Suprapubic skin (tissue), 4 donors: ENCODE measurements at places on chromosomes 16 and 17.

GRCh38 chr17:75386430-75386829 lies 19.0 kb downstream of the GRB2 start:
- DNase-seq = no peak

- no peak for DNase-seq
Observed at GRCh38 chr16:67068212-67068753, 39.3 kb downstream of the CBFB start.

GRCh38 chr17:81418710-81419318 lies 23.6 kb downstream of the BAHCC1 start:
- DNase-seq = no peak

DNA sequence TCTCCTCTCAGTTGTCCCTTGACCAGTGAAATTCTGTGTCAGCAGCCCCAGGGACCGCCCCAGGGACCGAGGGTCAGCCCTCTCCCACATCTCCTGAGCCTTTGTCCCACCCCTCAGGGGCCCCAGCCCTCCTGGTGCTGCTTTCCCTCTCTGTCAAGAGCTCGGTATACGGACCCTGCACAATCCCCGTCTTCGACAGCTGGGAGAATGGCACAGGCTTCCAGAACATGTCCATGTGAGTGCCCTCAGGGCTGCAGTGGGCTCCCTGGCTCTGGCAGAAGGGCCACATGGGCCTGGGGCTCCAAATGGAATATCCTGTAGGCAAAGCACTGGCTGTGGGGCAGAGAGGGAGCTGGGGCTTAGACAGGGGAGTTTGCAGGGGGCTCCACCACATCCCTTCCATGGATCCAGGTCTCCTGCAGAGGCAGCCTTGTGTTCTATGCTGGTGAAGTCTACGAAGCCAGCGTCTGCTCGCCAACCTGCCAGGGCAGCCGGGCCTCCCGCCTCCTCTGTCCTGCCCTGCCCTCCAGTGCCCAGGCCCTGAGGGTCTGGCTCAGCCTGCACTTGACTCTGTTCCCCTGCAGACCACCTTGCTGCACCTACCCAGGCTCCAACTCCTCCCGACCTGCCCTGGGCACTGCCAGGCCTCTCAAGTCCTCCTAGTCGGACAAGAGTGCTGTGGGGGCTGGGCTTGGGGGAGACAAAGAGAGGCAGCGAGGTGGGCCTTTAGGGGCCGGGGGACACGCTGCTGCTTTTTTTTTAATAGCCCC lies 28.0 kb downstream of the ADGRG5 start:
- no peak for DNase-seq

- DNase-seq = no peak
Observed at GRCh38 chr17:49968405-49969133, 421 bp upstream of the DLX4 start.

- DNase-seq = no peak
Observed at GRCh38 chr17:37740915-37741314, 3.9 kb downstream of the HNF1B start.

- DNase-seq = no peak
Observed at GRCh38 chr16:59121411-59122261, 387.5 kb upstream of the GOT2 start.

- no peak for DNase-seq
Observed at GRCh38 chr17:69567130-69567529, 152.6 kb downstream of the MAP2K6 start.

DNA sequence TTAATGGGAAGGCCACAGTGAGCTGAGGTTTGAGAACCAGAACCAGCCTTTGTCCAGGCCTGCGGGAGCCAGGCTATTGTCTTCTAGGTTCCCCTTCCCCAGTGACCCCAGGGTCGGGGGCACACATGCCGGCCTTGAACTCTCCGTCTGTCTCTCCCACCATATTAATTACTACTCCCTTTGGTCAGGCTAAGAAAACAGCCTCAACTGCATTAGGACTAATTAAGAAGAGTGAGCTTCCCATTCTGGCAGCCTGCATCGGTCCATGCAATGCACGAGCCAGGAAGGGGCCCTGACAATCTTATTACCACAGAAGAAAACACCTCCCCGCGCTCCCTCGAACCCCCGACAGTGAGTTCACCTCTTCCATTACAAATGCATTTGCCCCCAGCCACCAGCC lies 380.2 kb upstream of the ZFHX3 start:
- DNase-seq = no peak

DNA sequence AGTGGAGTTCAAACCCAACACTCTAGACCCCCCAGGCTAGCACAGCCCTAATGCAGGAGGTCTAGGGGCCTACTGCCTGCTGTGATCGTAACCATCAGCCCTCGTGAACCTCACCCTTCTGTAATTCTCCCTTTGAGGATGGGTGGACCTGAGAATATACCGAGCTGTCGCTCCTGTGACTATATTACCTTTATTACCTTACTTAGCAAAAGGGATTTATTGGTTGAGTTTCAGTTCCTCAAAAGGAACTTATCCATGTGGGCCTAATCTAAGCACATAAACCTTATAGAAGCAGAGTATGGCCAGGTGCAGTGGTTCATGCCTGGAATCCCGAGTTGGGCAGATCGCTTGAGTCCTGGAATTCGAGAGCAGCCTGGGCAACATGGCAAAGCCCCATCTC lies 19.2 kb upstream of the EMP2 start:
- DNase-seq = no peak

DNA sequence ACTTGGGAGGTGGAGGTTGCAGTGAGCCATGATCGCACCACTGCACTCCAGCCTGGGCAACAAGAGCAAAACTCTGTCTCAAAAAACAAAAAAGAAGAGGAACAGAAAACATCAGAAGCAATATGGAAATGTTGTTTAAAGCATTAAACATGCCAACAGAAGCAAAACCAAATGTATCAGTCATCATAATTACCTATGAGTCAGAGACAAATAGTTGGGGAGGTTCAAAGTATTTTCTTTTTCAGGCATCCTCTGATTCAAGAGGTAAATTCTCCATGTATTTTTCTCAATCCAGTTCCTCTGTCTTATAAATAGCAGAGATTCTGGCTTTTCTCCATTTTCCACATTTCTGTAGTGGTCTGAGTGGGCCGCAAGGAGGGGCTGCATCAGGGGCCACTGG lies 2.1 kb upstream of the TM4SF5 start:
- no peak for DNase-seq

DNA sequence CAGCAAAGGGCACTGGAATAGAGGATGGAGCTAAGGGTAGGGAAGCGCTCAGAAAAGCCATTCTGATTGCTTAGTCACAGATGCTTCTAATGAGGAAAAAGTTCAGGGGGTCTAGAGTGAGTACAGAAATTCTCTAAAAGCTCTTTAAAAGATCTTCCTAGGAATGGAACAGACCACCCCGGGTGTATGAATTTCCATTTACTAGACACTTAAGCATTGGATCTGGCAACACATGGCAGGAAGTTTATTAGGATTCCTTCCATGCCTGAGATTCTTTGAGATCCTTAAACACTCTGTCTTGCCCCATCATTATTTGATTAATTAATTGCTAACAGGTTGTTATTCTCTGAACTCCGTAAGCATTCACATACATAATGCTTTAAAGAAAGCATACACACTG lies 8.5 kb downstream of the KRTAP9-7 start:
- DNase-seq = no peak

DNA sequence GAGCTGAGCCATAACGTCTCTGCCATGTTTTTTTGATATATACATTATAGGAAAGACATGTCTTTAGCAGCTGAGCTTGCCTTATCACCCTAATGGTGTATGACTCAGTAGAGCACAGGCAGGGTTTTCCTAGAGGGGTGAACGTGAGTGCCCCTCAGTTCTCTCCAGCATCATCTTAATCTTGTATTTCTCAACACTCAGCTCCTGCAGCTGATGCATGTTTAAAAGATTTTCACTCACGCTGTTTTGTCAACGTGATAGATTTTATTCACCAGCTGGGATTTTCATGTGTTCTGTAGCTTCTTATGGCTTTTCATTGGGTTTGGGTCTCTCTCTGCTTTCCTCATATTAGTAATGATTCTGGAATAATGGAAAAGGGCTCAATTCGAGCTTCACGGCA lies 186.0 kb upstream of the PMFBP1 start:
- no peak for DNase-seq

- DNase-seq = no peak
Observed at GRCh38 chr17:20202141-20202621, 193.0 kb downstream of the SPECC1 start.

GRCh38 chr16:72455743-72456659 lies 284.0 kb upstream of the PMFBP1 start:
- DNase-seq = no peak

DNA sequence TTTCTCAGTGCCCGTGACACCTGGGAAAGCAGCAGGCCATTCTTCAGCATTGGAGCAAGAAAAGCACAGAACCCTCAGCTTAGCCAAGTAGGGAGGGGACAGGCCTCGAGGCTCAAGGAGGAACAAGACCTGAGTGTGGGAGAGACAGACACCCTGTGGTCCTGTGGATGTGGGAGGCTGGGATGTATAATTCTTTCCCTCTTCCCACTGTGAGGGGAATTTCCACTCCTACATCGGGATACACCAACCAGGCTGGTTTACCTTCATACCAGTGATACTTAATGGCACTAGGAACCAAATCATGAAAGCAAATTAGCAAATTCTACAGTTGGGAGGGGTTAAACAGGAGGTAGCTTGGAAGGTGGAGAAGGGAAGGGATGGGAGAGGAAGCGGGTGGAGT lies 41.7 kb downstream of the LYRM1 start:
- DNase-seq = no peak

- no peak for DNase-seq
Observed at GRCh38 chr17:68461122-68461539, 3.8 kb upstream of the WIPI1 start.

DNA sequence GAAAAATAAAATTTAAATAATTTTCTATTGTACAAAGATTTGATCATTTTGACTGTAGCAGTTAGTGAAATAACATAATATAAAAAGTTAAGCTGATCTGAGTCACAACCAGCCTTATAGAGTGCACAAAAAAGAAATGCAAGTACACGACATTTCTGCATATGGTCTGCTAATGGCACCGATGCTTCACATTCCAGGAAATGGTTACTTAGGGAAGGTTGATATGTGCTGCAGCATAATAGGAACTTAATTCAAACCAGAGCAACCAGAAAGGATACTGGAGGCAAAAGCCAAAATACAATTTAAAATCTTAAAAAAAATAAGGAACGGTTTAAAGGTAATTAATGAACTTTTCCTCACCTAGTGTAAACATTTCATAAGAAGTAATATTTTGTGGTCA lies 10.0 kb upstream of the CFDP1 start:
- DNase-seq = no peak

GRCh38 chr16:89695875-89696669 lies 5.4 kb downstream of the SPATA2L start:
- no peak for DNase-seq

GRCh38 chr17:21078016-21078780 lies 35.4 kb upstream of the USP22 start:
- DNase-seq = no peak

DNA sequence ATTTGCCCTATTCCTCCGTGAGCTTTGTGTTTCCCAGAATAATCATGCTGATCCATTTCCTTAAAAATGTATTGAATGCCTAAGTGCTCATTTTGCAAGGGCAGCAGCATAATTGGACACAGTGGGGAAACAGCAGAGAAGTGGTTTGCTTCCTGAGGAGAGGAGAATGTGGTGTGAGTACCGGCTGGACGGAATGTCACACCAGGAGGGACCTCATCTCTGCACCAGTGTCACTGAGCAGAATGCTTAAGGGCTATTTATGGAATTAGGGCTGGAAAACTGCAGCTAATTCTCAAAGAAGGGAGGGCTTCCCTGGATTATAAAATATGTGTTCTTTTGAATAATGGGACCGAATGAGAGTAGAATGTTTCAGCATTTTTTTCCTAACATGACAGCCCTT lies 1100.6 kb upstream of the RBFOX1 start:
- DNase-seq = no peak

- no peak for DNase-seq
Observed at GRCh38 chr17:10042589-10043244, 137.6 kb upstream of the RCVRN start.

- DNase-seq = no peak
Observed at GRCh38 chr16:66004699-66005098, 361.8 kb upstream of the CDH5 start.

DNA sequence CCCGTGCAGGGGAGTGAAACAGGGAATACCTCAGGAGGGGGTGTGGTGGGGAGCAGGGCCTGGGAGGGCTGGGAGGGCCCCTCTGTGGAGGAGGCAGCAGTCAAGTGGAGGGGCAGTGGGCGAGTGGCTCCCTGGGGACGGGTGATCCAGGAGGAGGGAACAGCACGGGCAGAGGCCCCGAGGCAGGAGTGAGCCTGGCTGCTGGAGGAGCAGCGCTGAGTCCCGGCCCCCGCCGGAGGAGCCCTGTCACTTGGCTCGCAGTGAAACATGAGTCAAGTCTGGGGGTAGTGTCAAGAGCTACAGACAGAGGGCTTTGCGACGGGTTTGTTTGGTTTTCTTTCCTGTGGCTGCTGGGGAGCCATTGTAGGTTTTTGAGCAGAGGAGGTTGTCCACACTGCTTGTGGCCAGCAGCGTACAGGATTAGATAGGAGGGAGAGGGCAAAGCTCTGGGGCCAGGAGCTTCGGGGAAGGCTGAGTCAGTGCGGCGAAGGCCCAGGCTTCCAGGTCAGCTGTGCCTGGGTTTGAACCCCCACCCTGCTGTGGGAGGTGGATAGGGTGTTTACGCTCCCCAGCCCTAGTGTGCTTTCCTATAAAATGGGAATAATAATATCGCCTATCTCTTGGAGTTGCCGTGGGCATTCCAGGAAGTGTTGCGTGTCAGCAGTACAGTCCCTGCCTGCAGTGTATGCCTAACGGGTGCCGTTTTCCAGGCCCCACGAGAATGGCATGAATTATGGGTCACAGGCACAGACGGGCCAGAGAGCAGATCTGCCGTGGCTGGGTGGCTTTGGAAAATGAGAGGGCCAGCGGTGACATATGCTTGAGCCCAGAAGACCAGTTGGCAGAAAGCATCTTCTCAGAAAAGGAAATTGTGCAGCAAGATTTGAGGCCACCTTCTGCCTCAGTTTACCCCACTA lies 115.9 kb upstream of the CIBAR2 start:
- no peak for DNase-seq

GRCh38 chr17:74637926-74638325 lies 14.4 kb upstream of the CD300E start:
- DNase-seq = no peak

GRCh38 chr17:70938336-70938735 lies 769.0 kb downstream of the KCNJ2 start:
- DNase-seq = no peak

GRCh38 chr16:79041206-79041605 lies 559.3 kb downstream of the MAF start:
- DNase-seq = no peak

GRCh38 chr16:67702130-67702529 lies 17.0 kb downstream of the GFOD2 start:
- DNase-seq = no peak
